Ovary (tissue), 10 donors: ENCODE measurements at places on chromosomes 6 and 20. TPM values are rescaled to one million over a fixed set of nuclear protein-coding genes. Genes with fewer than 3 reads are reported as not detected.

The PEDS1 gene
- 13.4 TPM for total RNA-seq

The SAMD10 gene
- total RNA-seq = 3.1 TPM

The PDE10A gene
- 344 TPM for total RNA-seq

The TNNC2 gene
- total RNA-seq = 3.6 TPM

The BFSP1 gene
- total RNA-seq = 2.3 TPM

DNA sequence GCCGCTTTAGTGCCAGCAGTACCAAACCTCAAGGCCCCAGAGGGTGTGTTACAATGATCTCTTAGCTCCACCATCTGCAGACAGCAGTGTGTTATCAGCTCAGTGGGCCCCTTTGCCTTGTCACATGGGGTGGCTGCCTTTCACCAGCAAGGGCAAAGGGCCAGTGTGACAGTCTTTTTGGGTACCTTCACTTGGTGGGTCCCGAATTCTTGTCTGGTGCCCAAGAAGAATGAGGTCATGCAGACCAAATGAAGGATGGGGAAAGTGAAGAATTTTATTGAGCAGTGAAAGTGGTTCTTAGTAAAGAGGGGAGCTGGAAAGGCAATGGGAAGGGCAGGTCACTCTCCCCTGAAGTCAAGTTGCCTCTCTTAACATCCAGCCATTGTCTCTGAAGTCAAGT lies 2.9 kb upstream of the SMIM28 start:
- no peaks in the 10 kb centered on the region for H3K36me3 ChIP-seq
- no peak overlapping the region for H3K27ac ChIP-seq
- no peak for DNase-seq

DNA sequence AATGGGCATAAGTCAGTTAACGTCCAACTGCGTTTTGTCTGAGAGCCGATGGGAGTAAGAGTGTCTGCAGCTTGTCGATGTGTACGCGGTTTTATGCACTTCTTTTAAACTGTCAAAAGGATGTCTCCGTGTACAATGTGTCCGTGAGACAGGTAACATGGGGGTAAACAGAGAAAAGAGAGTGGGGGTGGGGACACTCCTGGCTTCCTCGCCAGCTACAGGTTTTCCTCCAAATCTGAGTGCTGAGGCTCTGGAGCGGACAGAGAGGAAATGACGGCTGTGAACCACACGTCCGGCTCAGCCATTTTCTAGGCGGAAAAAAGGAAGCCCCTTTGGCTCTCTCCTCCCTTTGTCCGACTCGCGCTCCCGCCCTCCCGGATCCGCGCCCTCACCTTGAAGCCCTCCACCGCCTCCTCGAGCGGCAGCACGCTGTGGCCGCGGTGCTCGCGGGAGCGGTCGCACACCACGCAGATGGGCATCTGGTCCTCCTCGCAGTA lies 916 bp downstream of the TRIM27 start:
- H3K4me1 ChIP-seq = peaks cover 11% of the 10 kb centered on the region
- no peaks in the 10 kb centered on the region for H3K36me3 ChIP-seq
- no peak for DNase-seq
- no peaks in the 10 kb centered on the region for H3K27me3 ChIP-seq
- peak overlapping the region; percentile 89 for H3K4me3 ChIP-seq

DNA sequence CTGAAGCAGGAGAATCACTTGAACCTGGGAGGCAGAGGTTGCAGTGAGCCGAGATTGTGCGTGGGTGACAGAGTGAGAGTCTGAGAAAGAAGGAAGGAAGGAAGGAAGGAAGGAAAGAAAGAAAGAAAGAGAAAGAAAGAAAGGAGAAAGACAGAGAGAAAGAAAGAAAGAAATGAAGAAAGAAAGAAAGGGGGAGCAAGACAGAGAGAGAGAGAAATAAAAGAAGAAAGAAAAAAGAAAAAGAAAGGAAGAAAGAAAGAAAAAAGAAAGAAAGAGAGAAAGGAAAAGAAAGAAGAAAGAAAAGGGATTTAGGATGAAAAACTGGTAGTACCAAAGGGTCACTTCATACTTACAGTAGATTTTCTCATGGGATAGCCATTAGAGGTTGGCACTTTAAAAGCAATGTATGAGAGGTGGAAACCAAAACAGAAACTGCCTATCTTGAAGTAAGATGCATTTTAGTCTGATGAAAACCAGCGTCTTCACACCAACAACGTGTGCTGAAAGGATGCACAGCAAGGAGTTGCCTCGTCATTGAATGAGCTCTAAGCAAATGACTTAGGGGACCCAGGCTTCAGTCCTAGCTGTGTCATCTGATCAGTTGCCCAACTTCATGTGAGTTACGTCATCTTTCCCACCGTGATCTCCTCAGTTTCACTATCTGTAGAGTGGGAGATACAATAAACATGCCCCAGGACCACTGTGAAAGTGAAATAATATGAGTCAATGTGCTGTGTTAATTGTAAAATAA lies 133.9 kb upstream of the NEDD9 start:
- no peak overlapping the region for H3K4me3 ChIP-seq
- no peak overlapping the region for H3K27ac ChIP-seq
- no peaks in the 10 kb centered on the region for H3K36me3 ChIP-seq
- no peak for DNase-seq
- no peaks in the 10 kb centered on the region for H3K4me1 ChIP-seq
- H3K27me3 ChIP-seq = no peaks in the 10 kb centered on the region

GRCh38 chr20:61852268-61853072 lies 213.2 kb downstream of the TAF4 start:
- no peaks in the 10 kb centered on the region for H3K27me3 ChIP-seq
- no peak overlapping the region for H3K4me3 ChIP-seq
- H3K4me1 ChIP-seq = no peaks in the 10 kb centered on the region
- H3K36me3 ChIP-seq = no peaks in the 10 kb centered on the region
- H3K27ac ChIP-seq = no peak overlapping the region

DNA sequence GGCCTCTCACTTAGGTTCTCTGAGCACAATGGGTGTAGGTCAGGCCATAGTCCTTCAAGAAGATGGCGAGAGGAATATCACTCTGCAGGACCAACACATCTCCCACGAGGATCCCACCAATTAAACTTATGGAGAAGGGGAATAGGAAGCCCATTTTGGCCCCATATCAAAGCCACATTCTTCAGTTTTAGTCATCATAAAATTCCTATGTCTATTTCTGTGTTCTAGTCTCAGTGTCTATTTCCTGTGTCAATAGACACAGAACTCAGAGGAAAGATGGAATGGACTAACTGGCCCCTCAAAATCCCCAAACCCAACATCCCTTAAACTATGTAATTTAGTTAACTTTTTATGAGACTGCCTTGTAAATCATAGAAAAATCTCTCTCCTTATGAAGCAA lies 216.8 kb downstream of the HACE1 start:
- no peak for DNase-seq
- H3K36me3 ChIP-seq = no peaks in the 10 kb centered on the region
- H3K4me3 ChIP-seq = no peak overlapping the region
- H3K27ac ChIP-seq = no peak overlapping the region
- H3K27me3 ChIP-seq = no peaks in the 10 kb centered on the region
- H3K4me1 ChIP-seq = no peaks in the 10 kb centered on the region

GRCh38 chr20:46388201-46388836 lies 18.1 kb downstream of the ELMO2 start:
- no peaks in the 10 kb centered on the region for H3K36me3 ChIP-seq
- no peak overlapping the region for H3K27ac ChIP-seq
- H3K27me3 ChIP-seq = no peaks in the 10 kb centered on the region
- no peaks in the 10 kb centered on the region for H3K4me1 ChIP-seq

- no peaks in the 10 kb centered on the region for H3K36me3 ChIP-seq
- no peaks in the 10 kb centered on the region for H3K27me3 ChIP-seq
- H3K27ac ChIP-seq = no peak overlapping the region
- no peak for DNase-seq
- no peak overlapping the region for H3K4me3 ChIP-seq
These were observed 9.6 kb downstream of the JARID2 start for GRCh38 chr6:15255481-15255880.

DNA sequence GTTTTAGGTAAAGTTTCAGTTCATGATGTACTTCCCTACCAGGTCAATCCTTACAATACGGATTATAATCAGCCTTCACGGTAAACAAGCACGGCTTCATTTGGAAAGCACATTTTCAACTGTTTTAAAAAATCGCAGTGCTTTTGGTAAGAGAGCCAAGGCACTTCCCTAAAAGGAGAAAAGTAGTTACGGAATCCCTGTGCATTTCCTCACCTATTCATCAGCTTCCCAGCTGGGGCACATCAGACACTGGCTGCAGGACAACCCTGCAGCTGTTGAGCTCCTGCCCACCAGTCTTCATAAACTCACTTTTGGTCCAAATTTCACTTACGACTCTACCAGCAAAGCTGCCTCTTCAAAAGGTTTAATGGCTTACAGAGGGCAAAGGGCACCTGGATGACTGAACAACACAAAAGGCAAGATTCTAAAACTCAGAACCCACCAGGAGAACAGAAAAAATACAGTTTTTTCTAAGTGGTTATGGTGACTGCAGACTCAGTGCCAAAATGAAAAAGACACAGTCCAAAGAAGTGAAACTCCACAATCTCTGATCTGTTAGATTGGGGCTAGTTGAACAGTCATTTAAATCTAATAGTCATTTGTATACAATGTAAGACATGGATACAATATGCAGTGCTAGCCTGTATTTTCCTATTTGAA lies 7.5 kb downstream of the SNX5 start:
- peak overlapping the region; percentile 64 for H3K27ac ChIP-seq
- H3K4me1 ChIP-seq = peaks cover 43% of the 10 kb centered on the region
- no peak overlapping the region for H3K4me3 ChIP-seq
- H3K36me3 ChIP-seq = no peaks in the 10 kb centered on the region

DNA sequence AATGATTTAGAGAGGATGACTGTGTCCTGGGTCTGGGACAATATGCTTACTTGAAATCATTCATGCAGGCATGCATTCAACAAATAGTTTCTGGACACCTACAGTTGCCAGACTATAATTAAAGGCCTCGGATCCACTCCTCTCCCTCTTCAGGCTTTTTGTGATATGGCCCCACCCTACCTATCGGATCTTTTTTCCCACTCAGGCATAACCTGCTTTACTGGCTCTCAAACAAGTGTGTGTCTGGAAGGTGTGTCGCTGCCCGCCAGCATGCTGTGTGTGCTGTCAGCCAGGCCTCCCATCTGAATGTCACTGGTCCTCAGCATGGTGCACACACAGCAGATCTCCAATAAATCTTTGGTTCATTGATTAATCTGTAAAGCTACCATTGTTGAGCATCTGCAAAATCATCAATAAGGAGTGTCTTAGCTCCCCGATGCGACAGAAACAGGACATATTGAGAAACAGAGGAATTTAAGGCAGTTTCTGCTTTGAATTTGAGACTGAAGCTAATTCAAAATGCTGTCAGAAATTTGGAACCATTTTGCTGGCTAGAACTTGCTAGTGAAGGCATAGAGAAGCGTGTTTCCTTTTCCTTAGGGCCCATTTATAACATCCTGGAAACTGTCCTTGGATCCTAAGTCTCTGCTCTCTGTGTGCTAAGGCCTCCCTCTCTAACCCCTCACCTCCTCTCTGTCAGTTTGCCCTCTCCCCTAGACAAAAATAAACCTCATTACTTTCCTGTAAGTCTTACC lies 23.5 kb upstream of the CCN6 start:
- no peaks in the 10 kb centered on the region for H3K36me3 ChIP-seq
- DNase-seq = no peak
- H3K27me3 ChIP-seq = no peaks in the 10 kb centered on the region
- no peak overlapping the region for H3K27ac ChIP-seq
- peaks cover 4% of the 10 kb centered on the region for H3K4me1 ChIP-seq

DNA sequence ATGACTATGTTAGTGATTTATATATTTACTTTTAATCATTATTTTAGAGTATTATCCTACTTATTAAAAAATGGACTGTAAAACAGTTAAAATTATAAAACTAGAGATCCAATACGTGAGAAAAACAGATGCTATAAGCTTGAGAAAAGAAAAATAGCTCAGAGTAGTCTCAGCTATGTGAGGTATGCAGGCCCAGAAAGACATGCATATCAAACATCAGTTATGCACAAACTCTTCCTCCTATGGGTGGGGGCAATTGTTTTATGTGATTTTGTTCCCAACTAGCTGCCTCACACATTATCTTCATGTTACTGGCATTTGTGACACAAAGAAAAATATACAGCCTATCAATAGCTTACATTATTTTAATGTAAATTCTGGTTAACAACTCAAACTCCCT lies 28.8 kb downstream of the RARS2 start:
- no peaks in the 10 kb centered on the region for H3K27me3 ChIP-seq
- H3K4me3 ChIP-seq = no peak overlapping the region
- no peaks in the 10 kb centered on the region for H3K36me3 ChIP-seq

DNA sequence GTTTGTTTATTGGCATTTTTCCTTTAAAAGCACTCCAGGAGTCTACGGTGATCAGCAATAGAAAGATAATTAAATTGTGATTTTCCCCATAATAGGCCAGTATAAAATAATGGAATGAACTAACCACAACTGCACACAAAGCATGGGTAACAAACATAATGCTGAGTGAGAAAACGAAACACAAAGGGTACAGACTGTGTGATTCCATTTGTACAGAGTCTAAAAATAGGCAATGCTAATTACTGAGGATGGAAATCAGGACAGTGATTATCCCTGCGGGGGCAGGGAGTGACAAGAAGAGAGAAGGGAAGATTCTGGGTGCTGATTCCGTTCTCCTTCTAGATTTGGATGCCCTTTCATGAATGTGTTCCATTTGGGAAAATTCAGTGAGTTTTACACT lies 478.1 kb downstream of the PREX1 start:
- DNase-seq = no peak
- H3K36me3 ChIP-seq = no peaks in the 10 kb centered on the region

- peaks cover 6% of the 10 kb centered on the region for H3K4me1 ChIP-seq
- H3K27me3 ChIP-seq = no peaks in the 10 kb centered on the region
- no peak within 1 kb of the TSS for H3K27ac ChIP-seq
- H3K36me3 ChIP-seq = no peaks in the 10 kb centered on the region
These were observed at the start of gene KCNQ5 for GRCh38 chr6:72621291-72622093. Gene KCNQ5 (plus strand): TSS chr6:72622064.

- H3K27ac ChIP-seq = no peak overlapping the region
- DNase-seq = no peak
- H3K4me3 ChIP-seq = no peak overlapping the region
These were observed 148.8 kb downstream of the TFAP2A start for GRCh38 chr6:10266061-10266460.

- H3K27me3 ChIP-seq = no peaks in the 10 kb centered on the region
- no peaks in the 10 kb centered on the region for H3K36me3 ChIP-seq
- H3K4me1 ChIP-seq = no peaks in the 10 kb centered on the region
- H3K27ac ChIP-seq = no peak overlapping the region
These were observed 18.8 kb upstream of the RALGAPA2 start for GRCh38 chr20:20731000-20731944.
